ENCODE measurements at places on chromosomes 1 and 21.

- DNase-seq = no peak
These were observed 187.4 kb upstream of the ATP1B1 start for GRCh38 chr1:168918860-168919741.

GRCh38 chr1:22442212-22442894 lies 9.3 kb upstream of the ZBTB40 start:
- no peak for DNase-seq

GRCh38 chr1:152983743-152984142 lies at the start of gene SPRR1A:
TSS of gene SPRR1A (plus strand) at chr1:152984081. CDS start at chr1:152985231, 1,150 bp downstream.
- no peak for DNase-seq

DNA sequence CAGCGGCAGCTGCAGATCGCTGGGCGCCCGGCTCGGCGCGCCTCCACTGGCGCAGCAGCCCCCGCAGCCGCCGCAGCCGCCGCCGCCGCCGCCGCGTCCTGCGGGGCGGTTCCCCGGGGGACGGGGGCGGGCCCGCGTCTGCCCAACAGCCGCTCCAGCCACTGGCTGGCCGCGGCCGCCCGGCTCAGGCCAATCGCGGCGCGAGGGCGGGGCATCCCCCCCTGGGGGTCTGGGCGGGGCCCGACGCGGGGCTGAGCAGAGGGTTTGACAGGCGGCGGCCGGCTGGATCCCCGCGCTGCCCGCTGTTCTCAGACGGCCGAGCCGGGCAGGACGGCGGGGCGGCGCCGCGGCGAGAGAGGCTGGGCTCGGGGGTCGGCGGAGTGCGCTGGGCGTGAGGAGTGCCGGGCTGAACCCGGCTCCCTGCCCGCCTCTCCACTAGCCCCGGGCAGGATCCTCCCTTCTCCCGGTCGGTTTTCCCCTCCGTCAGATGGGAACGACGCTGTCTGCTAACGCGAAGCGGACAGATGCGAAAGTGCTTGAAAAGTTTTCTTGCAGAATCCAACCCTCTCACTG lies at the start of gene GLIS1:
GLIS1 (minus strand) TSS at position 56 of the 573 bp plus-strand sequence. CDS start 1,100 bp downstream, outside the sequence.
- DNase-seq = peak; percentile 7

DNA sequence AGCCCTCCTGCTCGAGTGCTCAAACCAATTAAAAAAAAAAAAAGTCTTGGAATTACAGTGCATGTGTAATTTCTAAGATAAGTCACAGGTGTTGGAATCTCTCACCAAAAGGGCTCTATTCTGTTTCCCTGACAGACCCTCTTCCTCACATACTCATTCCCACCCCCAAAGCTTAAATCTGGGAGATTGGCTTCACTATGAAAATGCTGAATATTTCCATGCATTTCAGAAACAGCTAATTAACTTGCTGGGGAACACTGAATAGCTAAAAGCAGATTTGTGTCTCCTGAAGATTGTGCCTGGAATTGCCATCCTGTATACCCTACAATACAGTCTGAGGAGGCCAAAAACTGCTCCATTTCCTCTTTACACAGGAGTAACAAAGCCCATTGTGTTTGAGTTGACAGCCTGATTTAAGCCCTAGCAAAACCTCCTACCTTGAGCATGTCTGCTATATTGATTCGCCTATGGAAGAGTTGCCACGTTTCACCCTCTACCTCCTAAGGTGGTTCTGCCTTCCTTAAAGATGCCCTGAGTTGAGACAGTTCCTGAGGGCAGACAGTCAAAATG lies 1.4 kb upstream of the PIK3R3 start:
- DNase-seq = no peak

- DNase-seq = peak; percentile 91
These were observed 17.4 kb upstream of the HIVEP3 start for GRCh38 chr1:41936107-41936506.

- DNase-seq = no peak
These were observed 306.0 kb upstream of the KAZN start for GRCh38 chr1:14292520-14292919.

DNA sequence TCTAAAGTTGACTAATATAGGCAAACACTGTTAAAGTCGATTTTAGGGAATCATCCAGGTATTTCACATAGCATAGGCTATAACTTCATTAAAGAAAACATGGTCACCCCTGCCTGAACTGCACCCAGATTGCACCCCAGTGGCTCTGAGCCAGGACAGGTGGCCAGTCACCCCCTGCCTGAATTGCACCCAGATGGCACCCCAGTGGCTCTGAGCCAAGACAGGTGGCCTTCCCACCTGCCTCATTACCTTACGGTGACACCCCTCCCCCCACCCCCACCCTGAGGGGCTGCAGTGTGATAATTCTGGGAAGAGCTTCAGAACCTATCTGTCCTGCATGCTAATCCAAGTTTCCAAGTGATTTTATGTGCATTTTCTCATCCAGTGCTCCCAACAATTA lies 78.9 kb downstream of the DSCAM start:
- DNase-seq = no peak
